ENCODE measurements at places on chromosomes 2 and 18. TPM values are rescaled to one million over a fixed set of nuclear protein-coding genes. Genes with fewer than 3 reads are reported as not detected.

The GTF2A1L gene
- total RNA-seq: 1.6 TPM

The G6PC2 gene
- total RNA-seq: not detected

The MAP3K19 gene
- total RNA-seq: not detected

The BOLL gene
- total RNA-seq: not detected

The SERPINB11 gene
- not detected for total RNA-seq

The GLI2 gene
- total RNA-seq: 5.4 TPM

The TGFA gene
- total RNA-seq: 1.1 TPM

The IGFBP5 gene
- total RNA-seq: 482 TPM

The ZNF892 gene
- total RNA-seq: 7.6 TPM

The MROH2A gene
- total RNA-seq: not detected

The IL36G gene
- not detected for total RNA-seq

The CPO gene
- not detected for total RNA-seq

The OBSL1 gene
- 88.7 TPM for total RNA-seq

The SH3BP4 gene
- 32.4 TPM for total RNA-seq

The EGR4 gene
- not detected for total RNA-seq

The ZNF397 gene
- 16.2 TPM for total RNA-seq

The SLC9A4 gene
- 1.4 TPM for total RNA-seq

The AFF3 gene
- 20.1 TPM for total RNA-seq

The TEX51 gene
- not detected for total RNA-seq

The LMAN2L gene
- total RNA-seq: 9.1 TPM

The TRIM54 gene
- 0.41 TPM for total RNA-seq

The TFCP2L1 gene
- 1.1 TPM for total RNA-seq

The PTMA gene
- total RNA-seq: 1,022 TPM

The CFAP221 gene
- total RNA-seq: 0.56 TPM

Data from thoracic aorta (tissue), 2 donors.